ENCODE measurements at places on chromosomes 16 and 17. TPM values are rescaled to one million over a fixed set of nuclear protein-coding genes. Genes with fewer than 3 reads are reported as not detected.

DNA sequence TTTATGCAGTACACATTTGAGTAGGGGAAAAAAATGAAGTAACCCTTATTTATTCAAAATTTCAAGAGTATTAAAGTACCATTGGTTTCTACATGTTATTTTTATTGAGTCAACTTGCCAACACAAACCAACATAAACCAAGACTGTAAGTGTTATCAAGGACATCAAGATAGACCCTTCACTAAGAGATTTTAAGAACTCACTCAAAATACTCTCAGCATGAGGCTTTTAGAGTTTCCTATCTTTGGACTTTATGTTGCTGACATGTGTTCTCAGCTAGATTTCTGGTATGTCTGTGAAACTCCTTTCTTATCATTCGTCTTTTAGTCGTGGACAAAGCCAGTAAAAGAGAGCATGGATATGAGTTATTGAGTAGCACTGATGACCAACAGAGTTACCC, 212.6 kb upstream of the TBX2 start:
- DNase-seq, result no peak

DNA sequence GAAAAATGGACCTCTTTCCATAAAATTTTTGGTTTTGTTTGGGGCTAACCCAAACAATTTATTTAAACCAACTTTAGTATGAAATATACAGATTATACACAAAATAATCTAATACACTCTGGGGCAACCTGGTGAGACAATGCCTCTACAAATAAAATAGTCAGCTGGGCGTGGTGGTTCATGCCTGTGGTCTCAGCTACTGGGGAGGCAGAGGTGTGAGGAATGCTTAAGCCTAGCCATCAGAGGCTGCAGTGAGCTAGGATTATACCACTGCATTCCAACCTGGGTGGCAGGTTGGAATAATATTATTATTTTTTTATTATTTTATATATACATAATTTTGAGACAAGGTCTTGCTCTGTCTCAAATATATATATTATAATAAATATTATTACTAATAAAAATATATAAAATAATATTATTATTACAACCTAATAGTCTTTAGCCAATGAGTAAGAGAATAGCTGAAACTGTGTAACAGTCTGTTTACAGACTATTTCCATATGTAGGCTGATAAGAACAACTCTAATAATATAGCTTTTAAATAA, 50.5 kb downstream of the GLG1 start:
- peak; percentile 23 for DNase-seq

DNA sequence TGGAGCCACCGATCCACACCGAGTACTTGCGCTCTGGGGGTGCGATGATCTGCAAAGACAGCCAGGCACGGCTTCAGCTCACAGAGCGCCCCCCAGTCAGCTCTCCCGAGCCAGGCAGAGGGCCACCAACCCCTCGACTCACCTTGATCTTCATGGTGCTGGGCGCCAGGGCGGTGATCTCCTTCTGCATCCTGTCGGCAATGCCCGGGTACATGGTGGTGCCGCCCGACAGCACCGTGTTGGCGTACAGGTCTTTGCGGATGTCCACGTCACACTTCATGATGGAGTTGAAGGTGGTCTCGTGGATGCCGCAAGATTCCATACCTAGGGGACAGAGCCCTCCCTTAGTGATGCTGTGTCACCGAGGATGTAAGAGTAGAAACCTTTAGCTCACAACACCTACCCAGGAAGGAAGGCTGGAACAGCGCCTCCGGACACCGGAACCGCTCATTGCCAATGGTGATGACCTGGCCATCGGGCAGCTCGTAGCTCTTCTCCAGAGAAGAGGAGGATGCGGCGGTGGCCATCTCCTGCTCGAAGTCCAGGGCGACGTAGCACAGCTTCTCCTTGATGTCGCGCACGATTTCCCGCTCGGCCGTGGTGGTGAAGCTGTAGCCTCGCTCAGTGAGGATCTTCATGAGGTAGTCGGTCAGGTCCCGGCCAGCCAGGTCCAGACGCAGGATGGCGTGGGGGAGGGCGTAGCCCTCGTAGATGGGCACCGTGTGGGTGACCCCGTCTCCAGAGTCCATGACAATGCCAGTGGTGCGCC, 1.6 kb downstream of the ACTG1 start:
- peak; percentile 41 for DNase-seq

DNA sequence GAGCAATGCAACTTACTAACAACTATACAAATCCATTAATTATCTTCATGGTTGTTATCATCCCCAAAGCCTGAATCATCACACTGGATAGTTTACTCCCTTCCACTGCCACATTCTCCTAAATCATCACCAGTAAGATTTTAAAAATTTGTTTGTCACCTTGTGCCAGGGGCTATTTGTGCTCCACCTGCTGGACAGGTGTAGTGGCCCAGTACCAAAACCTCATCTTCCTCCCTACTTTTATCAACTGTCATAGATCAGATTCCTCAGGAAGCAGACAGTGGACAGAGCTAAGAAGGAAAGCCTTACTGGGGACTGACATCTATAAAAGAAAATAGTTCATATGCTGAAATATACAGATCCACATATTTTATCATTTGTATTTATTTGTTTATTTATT, 280.4 kb downstream of the CDH11 start:
- no peak for DNase-seq

DNA sequence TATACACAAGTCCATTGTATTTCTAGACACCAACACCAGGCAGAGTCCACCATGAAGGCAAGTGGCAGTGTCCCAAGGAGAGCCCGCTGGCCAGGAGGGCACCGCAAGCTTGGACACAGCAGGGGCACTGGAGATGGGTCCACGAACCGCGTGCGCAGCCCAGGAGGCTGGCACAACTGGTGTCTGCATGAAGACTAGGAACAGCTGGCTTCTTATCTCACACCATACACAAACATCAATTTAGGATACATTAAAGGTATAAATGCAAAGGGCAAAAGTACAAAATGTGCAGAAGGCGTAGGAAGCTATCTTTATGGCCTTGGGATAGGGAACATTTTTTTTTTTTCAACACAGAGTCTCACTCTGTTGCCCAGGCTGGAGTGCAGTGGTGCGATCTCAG, 52.4 kb downstream of the ANKRD11 start:
- no peak for DNase-seq

DNA sequence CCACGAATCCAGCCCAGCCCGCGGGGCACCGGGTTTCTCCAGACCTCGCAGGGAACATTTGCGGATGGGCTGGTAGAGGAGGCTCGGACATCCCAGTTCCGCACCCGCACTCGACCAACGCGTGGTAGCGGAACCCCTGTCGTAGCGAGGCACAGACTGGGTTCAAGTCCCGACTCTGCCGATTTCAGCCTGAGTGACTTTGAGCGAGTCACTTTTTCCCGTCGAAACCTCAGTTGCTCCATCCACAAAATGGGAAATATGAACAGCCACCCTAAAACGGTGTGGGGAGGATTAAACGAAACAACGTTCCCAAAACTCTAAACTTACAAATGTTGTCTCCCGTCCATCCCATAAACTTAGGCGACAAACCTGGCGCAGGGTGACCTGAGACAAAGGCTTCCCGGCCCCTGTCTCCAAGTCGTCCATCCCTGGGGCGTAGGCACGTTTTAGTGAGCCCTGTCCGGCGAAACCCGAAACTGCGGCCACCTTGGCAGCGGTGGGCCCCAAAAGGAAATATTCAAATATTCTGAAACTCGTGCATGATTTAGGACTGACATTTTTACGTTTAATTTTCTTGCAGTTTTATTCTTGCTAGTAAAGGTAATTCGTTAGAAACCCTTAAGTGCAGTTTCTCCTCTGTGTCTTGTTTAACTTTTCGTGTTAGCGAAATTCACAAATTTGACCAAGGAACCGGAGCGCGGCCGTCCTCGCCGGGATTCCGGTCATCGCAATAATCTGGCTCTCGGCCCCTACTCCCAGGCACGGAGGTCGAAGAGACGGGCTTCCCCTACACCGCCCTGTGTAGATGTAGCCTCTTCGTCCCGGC, 1.9 kb upstream of the MLLT6 start:
- DNase-seq, result no peak

DNA sequence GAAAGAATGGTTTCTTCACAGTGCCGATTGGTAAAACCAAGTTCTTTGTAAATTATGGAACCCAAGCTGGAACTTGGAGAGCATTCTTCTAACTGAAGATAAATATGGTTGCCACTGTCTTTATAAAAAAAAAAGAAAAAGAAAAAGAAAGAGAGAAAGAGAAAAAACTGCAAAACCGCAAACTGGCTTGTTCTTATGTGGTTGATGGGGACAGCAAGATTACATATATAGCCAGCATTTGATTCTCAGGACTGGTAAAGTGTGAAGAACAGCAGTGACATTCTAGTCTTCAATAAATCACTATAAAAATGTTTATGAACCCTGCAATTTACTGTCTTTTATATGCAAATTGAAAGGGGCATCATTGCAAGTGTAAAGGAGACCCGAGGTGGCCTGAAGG, 605.1 kb downstream of the MAF start:
- no peak for DNase-seq

- peak; percentile 96 for DNase-seq
Measured at GRCh38 chr16:89921702-89922476, 1.3 kb upstream of the TUBB3 start.

DNA sequence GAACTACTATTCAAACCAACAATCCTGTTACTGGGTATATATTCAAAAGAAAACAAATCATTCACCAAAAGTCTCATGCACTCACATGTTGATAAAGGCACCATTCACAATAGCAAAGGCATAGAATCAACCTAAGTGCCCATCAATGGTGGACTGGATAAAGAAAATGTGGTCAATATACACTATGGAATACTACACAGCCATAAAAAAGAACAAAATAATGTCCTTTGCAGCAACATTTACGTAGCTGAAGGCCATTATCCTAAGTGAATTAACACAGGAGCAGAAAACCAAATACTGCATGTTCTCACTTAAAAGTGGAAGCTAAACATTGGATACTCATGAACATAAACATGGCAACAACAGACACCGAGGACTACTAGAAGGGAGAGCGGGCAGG, 41.9 kb downstream of the KCNJ16 start:
- no peak for DNase-seq

GRCh38 chr17:40242774-40243173, 23.7 kb downstream of the WIPF2 start:
- no peak for DNase-seq

- DNase-seq, result peak; percentile 13
Measured at GRCh38 chr16:14148569-14148968, 77.5 kb downstream of the MRTFB start.

DNA sequence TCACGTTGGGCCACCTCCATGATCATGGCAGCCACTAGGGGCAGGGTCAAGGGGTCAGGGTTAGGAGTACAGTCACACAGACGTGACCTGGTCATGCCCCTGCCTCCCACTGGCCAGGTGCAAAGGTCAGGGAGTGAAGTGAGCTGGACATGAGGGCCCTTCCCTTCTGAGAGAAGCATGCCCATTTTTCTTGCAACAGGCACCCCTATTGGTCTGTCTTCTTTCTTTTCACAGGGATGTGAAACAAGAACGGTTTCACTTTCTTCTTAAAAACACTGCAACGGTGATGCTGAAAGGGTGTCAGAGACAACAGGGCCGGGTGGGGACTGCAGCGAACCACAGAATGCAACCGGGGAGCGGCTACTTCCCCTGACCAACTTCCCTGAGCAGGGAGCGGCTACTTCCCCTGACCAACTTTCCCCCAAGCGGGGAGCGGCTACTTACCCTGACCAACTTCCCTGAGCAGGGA, 52.1 kb upstream of the DOC2B start:
- DNase-seq, result no peak

DNA sequence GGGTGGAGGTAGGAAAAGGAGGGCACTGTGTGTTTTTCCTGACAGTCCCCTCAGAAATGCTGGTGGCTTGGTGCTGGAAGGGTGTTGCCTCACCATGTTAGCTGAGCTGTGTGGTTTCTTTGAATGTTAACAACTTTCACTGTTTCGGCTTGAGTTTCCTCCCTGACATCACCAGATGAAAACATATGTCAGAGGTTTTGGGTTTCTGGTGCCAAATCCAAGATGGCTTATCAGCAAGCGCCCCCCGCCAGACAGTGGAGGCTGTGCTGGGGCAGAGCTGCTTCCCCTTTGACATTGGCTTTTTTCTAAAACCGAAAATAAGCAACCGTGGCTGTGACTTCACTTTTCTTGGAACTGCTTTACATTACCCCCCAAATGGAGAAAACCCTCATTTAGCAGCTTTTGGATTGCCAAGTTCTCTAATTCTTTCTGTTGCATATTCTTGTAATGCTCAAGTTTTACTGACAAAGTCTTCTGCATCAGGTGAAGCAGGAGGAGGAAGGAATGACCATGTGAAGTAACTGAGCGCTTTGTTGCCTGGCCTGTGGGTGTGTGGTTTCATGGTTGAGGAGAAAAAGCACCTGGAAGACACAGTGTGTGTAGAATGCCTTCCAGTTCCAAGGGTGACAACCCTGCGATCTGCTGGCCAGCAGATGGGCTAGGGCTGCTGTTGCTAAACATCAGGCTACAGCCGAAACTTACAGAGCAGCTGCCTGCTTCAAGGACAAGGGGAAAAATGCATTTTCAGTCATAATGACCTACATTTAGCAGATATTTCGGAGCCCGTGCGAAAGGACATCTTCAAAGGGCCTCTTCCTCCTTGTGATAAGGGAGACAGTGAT, 9.7 kb downstream of the RMI2 start:
- DNase-seq, result peak; percentile 29

- peak; percentile 81 for DNase-seq
Measured at GRCh38 chr17:20300436-20300934, 166.9 kb downstream of the LGALS9B start.

DNA sequence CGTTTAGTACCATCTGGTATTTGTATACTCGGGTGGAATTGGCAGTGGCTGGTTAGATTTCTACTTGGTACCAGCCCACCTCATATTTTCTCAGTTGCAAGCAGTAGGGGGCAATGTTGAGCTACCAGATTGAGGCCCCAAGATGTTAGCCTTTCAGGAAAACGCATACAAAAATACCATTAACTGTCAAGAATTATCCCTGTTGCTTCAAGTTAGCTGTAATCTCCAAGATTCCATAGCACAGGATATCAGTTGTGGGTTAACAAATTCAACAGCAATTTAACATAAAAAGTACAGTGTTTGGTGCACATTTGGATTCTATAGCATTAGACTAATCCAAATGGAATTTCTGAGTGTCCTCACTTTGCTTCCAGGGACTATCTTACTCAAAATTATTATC, 188.2 kb downstream of the FTO start:
- DNase-seq, result peak; percentile 44

- DNase-seq, result no peak
Measured at GRCh38 chr17:29570521-29570920, 2.0 kb downstream of the TP53I13 start.

The MT1M gene
- 0.74 TPM for total RNA-seq

The TADA2A gene
- 14.0 TPM for total RNA-seq

The TRAP1 gene
- total RNA-seq, result 76.9 TPM

The DNAH9 gene
- total RNA-seq, result 16.7 TPM

The KRTAP4-1 gene
- total RNA-seq, result not detected

The SMTNL2 gene
- not detected for total RNA-seq

The NPIPA2 gene
- total RNA-seq, result 0.24 TPM

The HCRT gene
- total RNA-seq, result not detected

Data from Daoy (cell line).